ENCODE measurements at places on chromosomes 2 and 18.

GRCh38 chr2:181895818-181896217 lies 4.3 kb downstream of the ITPRID2 start:
- no peak for DNase-seq

- DNase-seq, result no peak
Measured at GRCh38 chr18:74416124-74416523, 41.0 kb downstream of the DIPK1C start.

GRCh38 chr2:98438190-98439133 lies 6.2 kb upstream of the INPP4A start:
- no peak for DNase-seq

DNA sequence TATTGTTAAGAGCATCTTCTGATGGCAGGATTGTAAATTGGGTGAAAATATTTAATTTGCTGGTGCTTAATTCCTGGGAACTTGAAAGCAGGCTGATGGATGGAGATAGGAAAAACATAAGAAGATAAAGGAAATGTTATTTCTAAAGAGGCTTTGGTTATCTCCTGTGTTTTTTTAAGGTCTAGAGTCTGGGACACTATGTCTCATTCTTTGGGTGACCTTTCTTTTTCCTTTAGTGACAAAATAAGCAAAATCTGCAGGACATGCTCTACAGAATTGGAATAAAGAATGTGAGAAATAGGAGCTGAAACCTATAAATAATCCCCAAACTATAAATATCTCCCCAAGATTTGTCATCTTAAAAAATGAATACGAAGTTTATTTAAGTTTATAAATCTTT lies 241.7 kb downstream of the DSC3 start:
- no peak for DNase-seq

DNA sequence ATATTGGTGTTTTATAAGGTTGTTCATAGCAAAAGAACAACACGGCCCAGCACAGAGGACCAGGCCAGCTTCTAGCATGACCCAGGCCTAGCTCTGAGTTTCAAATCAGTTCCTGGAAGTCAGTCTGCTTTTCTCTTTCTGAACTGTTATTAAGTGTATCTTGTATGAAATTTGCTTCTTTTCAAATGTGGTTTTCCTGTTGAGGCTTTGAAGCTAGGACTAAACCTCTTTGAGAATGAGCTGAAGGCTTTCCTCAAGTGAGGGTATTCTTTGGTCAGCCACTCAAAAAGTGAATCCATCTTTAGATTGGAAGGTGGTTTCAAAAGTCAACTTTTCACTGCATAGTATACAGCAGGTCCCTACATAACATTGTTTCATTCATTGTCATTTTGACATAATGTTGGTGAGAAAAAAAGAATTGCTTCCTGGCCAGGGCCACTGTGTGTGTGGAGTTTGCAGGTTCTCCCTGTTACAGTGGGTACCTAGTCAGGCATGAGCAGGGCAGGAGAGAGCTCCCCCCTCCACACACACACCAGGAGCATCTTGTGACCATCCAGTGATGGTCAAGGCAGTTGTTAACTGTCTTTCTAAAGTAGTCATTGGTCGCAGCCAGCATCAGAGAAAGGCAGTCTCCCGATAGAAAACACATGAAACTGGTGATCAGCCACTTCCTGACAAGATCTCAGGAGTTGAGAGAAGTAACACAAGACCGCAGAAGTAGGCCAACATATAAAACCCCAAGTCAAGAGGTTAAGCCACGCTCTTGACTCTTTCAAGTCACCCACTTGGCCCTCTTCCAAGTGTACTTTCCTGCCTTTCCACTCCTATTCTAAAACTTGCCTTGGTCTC lies 6.7 kb upstream of the ACAA2 start:
- DNase-seq, result peak; percentile 20

DNA sequence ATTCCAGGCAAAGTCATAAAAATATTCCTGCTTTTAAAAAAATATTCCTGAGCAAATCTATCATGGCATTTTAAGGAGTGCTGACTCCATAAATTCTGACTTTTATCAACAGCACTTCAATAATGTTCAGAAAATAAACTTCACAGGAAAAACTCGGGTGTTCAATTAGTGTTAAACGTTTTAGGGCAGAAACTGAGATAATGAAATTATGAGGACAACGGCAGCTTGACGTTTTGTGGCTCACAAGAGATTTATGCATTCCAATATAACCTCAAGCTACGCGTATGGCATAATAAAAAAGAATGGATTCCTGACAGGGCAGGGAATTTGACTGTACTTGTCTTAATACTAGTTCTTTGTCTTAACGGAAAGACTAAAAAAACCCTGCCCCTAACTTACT lies 133.2 kb downstream of the ICOS start:
- no peak for DNase-seq

DNA sequence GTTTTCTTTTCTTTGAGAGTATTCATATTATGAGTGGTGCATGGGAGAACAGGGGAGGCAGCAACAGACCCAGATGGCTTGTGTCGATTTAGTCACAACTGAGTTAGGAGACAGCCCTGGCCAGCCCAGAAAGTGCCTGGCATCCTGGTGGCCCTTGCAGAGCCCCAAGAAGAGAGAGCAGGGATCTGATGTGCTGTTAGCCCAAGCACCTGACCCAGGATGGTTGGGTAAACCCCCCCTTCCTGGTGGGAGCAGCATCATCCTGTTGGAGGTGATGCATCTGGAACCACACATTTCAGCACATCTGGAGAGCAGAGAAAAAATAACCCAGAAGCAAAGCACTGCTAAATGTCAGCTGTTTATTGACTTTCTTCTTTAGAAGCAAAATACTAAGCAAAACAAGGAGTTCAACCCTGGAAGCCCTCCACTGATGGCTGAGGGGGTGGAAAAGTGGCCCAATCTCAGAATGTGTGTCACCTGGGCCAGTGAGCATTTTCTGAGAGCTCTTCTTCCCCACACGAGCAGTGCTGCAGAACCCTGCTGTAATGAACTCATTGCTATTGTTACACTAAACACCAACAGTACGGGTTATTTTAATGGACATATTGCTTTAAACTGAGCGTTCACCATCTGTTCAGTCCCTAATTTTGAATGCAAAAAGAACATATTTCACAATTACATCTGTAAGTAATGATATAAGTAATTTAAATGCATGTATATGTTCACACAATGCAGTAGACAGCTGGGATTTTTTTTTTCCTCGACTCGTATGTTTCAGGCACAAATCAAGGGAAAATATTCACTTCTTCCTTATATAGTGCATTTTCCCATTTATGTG lies 100.6 kb upstream of the SMIM21 start:
- DNase-seq, result no peak
